ENCODE measurements at places on chromosomes 12 and 14.
A peak's percentile ranks its signal among the peaks of the same experiment; 100 is the strongest.

- DNase-seq = peak; percentile 81
Observed at GRCh38 chr12:117236456-117237001, 46.3 kb upstream of the FBXO21 start.

- DNase-seq = no peak
Observed at GRCh38 chr12:14878488-14878887, 7.2 kb downstream of the MGP start.

- no peak for DNase-seq
Observed at GRCh38 chr14:57533214-57533613, 39.6 kb upstream of the CCDC198 start.

DNA sequence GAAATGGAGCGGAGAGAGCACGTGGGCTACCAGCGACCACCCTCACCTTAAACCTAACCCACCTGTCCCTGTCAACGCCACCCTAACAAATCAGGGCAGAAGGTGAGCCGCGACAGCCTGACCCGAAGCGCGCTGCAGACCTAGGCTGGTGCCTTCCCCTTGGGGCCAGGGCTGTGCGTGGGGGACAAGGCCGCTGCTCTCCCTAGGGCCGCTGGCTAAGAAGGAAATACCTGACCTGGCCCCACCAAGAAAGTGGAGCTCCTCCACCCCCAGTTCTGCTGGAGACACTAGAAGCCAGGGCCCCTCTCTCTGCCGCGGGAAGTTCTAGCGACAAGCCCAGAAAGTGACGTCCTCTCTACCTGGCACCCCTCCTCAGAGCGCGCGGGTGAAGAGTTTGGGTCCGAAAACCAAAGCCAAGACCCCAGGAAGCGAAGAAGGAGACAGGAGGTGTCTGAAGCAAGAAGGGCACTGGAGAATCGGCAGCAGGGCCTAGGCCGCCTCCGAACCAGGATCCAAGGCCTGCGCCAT is 7.5 kb downstream of the SIX1 start:
- DNase-seq = no peak

DNA sequence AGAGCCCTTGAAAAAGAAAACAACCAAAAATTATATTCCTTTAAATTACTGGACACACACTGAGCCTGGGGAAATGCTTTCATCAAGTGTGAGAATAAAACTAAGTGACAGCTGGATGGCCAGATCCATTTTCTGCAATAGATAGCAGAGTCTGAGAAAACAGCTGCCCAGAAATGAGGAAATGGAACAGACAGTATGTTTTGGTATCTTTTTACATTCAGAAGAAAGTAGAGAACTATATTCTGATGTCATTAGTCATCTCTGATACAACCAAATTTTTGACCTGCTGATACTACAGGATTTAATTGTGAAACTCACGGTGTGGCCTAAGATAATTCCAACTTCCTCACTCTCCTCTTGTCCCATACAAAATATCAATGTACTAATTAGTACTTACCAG is 78.2 kb downstream of the HMGA2 start:
- DNase-seq = no peak

DNA sequence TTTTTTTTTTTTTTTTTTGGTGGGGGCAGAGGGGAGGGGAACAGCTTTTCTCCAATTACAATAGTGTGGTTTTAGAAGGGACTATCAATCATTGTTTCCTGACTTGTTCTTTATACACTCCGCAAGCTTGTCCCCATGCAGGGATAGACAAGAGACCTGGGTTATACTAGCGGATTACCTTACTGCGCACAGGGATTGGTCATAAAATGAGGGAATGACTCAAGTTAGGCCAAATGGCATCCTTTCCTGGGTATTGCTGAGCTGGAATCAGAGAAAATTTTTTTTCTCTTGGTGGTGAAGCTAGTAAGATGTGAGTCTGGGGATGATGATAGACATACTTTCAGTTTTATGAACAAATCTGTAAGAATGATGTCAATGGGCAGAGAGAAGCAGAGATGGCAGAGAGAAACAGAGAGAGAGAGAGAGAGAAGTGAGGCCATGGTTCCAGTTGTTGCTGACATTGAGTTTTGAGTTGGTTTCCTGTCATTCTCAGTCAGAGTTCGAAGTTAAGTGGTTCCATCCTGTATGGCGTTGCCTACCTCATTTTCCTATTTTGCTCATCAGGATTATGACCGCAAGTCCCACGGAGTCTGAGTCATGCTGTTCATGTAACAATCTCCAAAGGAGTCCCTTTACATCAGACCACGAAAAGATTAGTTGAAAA is 59.1 kb upstream of the OTOGL start:
- no peak for DNase-seq

GRCh38 chr12:3266638-3267037 is 189.5 kb downstream of the TSPAN9 start:
- no peak for DNase-seq
